ENCODE measurements at places on chromosomes 12 and 14.

DNA sequence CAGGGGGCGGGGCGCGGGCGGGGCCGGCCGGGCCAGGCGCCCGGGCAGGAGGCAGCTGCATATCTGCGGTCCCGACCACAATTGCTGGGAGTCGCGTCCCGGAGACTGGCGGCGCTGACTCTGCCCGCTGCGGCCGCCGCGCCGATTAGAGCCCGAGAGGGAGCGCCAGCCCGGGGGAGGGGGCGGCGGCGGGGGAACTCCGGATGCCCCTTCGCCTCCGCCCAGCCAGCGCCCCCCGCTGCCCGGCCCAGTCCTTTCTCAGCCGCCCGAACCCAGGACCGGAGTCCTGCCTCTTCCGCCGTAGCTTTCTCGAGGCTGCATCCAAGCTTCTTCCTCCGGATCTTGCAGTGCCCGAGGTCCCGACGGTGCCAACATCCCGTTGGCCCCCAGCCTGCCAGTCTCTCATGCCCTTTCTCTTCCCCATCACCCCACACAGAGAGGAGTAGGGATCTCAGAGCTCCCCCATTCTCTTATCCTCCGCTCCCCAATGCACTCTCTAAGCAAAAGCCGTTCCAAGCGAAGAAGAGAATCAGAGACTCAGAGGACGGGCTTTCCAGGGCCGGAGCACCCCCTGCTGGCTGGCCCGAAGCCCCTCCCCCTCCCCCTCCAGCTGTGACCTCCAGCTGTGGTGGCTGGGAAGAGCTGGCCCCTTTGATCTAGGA lies 8.8 kb upstream of the SP7 start:
- no peaks in the 10 kb centered on the region for H3K27me3 ChIP-seq
- peak overlapping the region; percentile 75 for H3K4me3 ChIP-seq
- DNase-seq, result peak; percentile 90
- H3K4me1 ChIP-seq, result peaks cover 8% of the 10 kb centered on the region

DNA sequence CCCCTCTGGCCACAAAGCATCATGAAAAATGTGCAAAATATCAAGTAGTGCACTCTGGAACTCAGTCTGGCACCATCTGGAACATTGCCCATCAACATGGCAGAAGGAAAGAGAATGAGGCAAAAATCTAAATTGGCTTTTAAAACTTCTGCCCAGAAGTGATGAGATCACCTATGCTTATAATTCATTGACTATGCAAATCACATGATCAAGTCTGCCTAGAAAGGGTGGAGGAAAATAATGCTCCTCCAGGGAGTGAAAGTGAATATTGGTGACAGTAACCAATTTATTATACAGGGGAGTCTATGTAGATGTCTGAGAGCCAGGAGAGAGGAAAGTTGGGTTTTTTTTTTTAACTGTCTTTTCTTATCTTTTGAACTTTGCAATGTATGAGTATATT lies 73.3 kb upstream of the HIF1A start:
- H3K36me3 ChIP-seq, result no peaks in the 10 kb centered on the region
- H3K4me1 ChIP-seq, result no peaks in the 10 kb centered on the region
- H3K4me3 ChIP-seq, result no peak overlapping the region

- no peak overlapping the region for H3K4me3 ChIP-seq
- H3K27ac ChIP-seq, result no peak overlapping the region
- H3K4me1 ChIP-seq, result peaks cover 3% of the 10 kb centered on the region
Measured at GRCh38 chr12:65958456-65958855, 134.2 kb downstream of the HMGA2 start.

GRCh38 chr12:6146951-6147350 lies 22.5 kb upstream of the VWF start:
- no peaks in the 10 kb centered on the region for H3K27me3 ChIP-seq
- no peak overlapping the region for H3K4me3 ChIP-seq
- H3K4me1 ChIP-seq, result no peaks in the 10 kb centered on the region
- no peaks in the 10 kb centered on the region for H3K36me3 ChIP-seq

DNA sequence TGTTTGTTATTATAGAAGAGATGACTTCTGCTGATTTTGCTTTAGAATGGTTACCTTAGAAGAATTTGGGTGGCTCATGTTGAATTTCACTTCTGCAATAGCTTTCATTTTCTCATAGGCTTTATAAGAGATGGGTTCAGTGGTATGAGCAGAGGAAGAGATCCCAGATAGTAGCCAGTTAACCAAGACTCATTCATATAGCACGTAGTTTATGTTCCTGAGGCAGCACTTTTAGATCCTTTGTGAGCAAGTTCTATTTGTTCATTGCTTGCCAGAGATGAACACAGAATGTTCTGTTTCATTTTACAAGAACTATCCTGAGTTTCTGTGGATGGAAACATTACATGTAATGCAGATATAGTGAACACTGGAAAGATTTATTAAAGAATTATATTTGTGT lies 32.2 kb downstream of the RAB21 start:
- no peak for DNase-seq
- H3K36me3 ChIP-seq, result peaks cover 74% of the 10 kb centered on the region
- H3K4me3 ChIP-seq, result no peak overlapping the region
- no peaks in the 10 kb centered on the region for H3K4me1 ChIP-seq
- H3K27me3 ChIP-seq, result no peaks in the 10 kb centered on the region

DNA sequence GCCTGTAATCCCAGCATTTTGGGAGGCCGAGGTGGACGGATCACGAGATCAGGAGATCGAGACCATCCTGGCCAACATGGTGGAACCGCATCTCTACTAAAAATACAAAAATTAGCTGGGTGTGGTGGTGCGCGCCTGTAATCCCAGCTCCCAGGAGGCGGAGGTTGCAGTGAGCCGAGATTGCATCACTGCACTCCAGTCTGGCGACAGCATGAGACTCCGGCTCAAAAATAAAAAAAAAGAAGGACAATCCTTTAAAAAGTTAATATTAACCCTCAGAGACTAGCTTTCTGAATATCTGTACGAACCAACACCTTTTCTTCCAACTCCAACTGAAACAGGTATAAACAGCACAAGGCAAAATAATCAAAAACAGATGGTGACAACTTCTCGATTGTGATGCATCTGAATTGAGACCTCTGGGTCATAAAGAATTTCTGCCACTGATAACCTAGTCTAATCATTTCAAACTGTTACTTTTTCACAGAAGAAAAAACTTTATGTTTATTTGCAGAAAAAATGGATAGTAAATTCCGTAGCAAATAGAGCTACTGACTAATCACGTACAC lies 27.8 kb downstream of the CLIP1 start:
- peaks cover 4% of the 10 kb centered on the region for H3K36me3 ChIP-seq
- peaks cover 2% of the 10 kb centered on the region for H3K4me1 ChIP-seq
- H3K27ac ChIP-seq, result no peak overlapping the region
- no peaks in the 10 kb centered on the region for H3K27me3 ChIP-seq
- no peak for DNase-seq

DNA sequence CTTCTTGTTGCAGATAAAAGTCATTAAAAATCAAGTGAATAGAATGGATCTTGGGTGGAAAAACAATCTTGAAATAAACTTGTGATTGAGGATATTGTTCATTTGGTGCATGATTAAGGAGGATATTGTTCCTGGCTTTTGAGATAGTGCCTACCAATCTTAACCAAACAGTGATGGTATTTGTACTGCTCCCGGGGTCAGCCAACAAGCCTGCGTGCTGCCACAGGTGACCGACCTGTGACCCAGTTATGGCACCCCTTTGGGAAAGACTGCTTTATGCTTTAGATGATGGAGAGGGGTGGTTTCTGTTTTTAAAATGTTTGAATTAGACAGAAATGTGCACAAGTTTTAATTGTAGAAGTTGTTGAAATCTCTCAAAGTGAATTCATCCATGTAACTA lies 41.6 kb downstream of the SUDS3 start:
- H3K27ac ChIP-seq, result no peak overlapping the region
- H3K36me3 ChIP-seq, result peaks cover 53% of the 10 kb centered on the region
- no peaks in the 10 kb centered on the region for H3K27me3 ChIP-seq
- H3K4me3 ChIP-seq, result no peak overlapping the region

DNA sequence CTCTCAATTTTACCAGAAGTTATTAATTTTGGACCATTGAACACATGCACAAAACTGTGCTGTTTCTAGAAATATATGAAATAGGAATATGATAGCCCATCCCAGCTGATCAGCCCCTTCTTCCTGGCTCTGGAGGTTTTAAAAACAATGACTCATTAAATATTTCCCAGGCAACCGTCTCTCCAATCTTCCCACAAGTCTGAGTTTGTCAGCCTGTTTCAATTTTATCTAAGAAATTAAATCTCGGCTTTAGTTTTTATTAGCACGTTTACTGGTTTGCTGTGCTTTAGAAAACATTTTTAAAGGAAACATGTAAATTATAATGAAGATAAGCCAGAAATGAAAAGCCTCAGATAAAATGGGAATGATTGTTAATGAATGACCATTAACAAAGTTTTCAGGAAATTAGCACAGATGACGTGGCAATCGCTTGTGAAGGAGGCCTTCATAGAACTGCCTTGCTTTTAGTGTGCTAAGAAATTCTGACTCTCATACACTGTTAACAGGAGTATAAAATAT lies 89.3 kb upstream of the RAP1B start:
- no peaks in the 10 kb centered on the region for H3K4me1 ChIP-seq
- H3K4me3 ChIP-seq, result no peak overlapping the region
- no peak for DNase-seq
- no peaks in the 10 kb centered on the region for H3K36me3 ChIP-seq
- no peak overlapping the region for H3K27ac ChIP-seq
- H3K27me3 ChIP-seq, result no peaks in the 10 kb centered on the region

DNA sequence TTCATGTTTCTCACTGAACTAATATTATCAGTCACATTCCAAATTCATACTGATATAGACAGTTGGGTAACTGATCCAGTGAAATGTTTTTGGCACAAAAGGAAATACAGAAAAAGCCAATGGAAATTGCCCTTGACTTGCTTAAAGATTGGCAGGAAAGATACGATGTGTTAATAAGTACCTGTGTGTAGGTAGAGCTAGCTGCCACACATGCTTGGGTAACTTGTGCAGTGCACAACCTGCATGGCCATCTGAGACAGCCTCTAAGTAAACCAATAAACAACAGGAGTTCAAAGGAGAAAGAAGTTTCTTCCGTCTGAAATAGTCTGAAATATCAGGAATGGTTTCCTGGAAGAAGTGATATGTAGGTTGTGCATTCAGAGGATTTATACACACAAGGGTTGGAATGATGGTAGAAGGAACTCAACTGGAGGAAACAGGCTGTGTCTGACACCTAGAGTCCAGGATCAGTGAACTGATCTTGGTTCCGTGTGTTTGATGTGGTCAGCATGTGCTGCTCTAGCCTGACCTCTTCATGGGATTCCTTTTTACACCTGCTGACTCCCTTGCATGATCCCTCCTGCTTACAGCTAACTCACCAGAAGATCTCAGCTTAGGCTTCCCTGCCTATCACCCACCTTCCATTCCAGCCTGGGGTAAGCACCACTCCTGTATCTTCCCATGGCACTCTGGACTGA lies 81.4 kb upstream of the KRR1 start:
- no peaks in the 10 kb centered on the region for H3K27me3 ChIP-seq
- no peak for DNase-seq
- H3K36me3 ChIP-seq, result no peaks in the 10 kb centered on the region
- no peak overlapping the region for H3K27ac ChIP-seq

DNA sequence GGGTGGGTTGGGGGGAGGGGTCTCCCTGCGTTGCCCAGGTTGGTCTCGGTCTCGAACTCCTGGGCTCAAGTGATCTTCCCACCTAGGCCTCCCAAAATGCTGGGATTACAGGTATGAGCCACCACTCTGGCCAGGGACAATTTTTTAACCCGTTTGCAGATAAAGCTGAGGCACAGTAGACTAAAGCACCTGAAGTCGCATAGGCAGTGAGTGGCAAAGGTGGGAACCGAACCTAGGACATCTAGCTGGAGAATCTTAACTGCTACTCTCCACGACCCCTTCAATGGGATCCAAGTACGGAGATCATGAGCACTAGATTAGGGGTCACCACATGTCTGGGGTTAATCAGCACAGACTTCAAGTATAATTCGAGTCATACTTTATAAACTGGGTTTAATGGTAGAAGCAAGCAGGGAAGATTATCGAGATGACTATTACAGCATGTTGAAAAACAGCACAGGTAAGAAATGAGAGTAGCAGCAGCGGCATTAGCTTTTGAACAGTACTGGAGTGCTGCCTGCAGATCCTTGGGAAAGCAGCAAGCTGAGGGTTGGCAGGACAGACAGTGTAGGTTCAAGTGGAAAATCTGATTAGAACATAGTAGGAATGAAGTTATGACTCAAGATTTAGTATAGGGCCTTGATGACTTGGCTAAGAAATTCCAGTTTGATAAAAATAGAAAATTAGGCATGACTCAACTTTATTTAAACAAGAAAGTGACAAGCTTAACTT lies 23.9 kb downstream of the NID2 start:
- H3K36me3 ChIP-seq, result no peaks in the 10 kb centered on the region
- H3K4me1 ChIP-seq, result peaks cover 5% of the 10 kb centered on the region
- DNase-seq, result no peak

- no peak overlapping the region for H3K4me3 ChIP-seq
- no peaks in the 10 kb centered on the region for H3K4me1 ChIP-seq
- DNase-seq, result no peak
- no peaks in the 10 kb centered on the region for H3K27me3 ChIP-seq
Measured at GRCh38 chr14:68550338-68550715, 242.5 kb downstream of the ZFP36L1 start.

DNA sequence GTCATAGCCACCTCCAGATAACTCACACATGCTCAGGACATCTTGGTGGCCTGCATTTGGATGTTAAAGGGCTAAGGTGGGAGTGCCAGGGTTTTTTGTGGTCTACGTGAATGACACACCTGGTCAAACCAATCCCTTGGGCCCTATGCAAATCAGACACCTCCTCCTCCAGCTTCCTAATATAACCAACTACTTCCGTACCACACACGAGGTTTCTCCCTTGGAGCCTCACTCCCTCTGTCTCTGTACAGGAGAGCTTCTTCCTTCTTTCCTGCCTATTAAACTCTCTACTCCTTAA lies 19.6 kb downstream of the APOBEC1 start:
- H3K4me1 ChIP-seq, result peaks cover 17% of the 10 kb centered on the region
- DNase-seq, result peak; percentile 64
- H3K36me3 ChIP-seq, result no peaks in the 10 kb centered on the region
- no peak overlapping the region for H3K27ac ChIP-seq

- no peaks in the 10 kb centered on the region for H3K36me3 ChIP-seq
- H3K27ac ChIP-seq, result no peak overlapping the region
- no peaks in the 10 kb centered on the region for H3K4me1 ChIP-seq
- DNase-seq, result no peak
Measured at GRCh38 chr12:58347691-58348090, 406.3 kb downstream of the ATP23 start.
